ENCODE measurements at places on chromosomes 2 and 18.

GRCh38 chr2:240784629-240785423 is 35.2 kb downstream of the KIF1A start:
- no peaks in the 10 kb centered on the region for H3K4me1 ChIP-seq
- H3K27me3 ChIP-seq: no peaks in the 10 kb centered on the region
- no peaks in the 10 kb centered on the region for H3K36me3 ChIP-seq
- no peak for DNase-seq
- no peak overlapping the region for H3K27ac ChIP-seq

GRCh38 chr2:181573140-181573736 is 83.7 kb downstream of the CERKL start:
- DNase-seq: no peak
- no peak overlapping the region for H3K4me3 ChIP-seq
- H3K27me3 ChIP-seq: peaks cover 6% of the 10 kb centered on the region

GRCh38 chr2:96090196-96090926 is 26.0 kb downstream of the ADRA2B start:
- no peak for DNase-seq
- H3K27me3 ChIP-seq: no peaks in the 10 kb centered on the region
- no peaks in the 10 kb centered on the region for H3K4me1 ChIP-seq
- H3K27ac ChIP-seq: no peak overlapping the region
- no peaks in the 10 kb centered on the region for H3K36me3 ChIP-seq

DNA sequence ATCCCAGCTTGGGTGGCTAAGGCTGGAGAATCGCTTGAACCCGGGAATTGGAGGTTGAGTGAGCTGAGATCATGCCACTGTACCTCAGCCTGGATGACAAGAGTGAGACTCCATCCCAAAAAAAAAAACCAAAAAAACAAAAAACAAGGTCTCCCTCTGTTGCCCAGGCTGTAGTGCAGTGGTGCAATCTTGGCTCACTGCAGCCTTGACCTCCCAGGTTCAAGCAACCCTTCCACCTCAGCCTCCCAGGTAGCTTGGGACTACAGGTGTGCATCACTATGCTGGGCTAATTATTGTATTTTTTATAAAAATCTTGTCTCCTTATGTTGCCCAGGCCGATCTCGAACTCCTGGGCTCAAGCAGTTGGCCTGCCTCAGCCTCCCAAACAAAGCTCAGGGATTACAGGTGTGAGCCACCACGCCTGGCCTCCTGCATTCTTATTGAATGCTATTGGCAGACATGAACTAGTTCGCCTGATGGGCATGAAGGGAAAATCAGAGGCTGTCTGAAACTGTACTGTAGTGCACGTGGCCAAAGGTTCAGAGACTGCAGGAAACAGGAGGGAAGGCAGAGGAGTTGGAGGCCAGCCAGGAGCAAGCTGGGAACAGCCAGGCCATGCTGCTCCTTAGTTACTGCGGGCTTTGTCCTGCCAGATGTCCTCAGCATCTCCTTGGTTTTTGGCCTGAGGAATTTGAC is 16.0 kb upstream of the ASXL2 start:
- no peak overlapping the region for H3K4me3 ChIP-seq
- no peaks in the 10 kb centered on the region for H3K36me3 ChIP-seq
- no peak overlapping the region for H3K27ac ChIP-seq
- no peak for DNase-seq
- no peaks in the 10 kb centered on the region for H3K27me3 ChIP-seq
- H3K4me1 ChIP-seq: no peaks in the 10 kb centered on the region

GRCh38 chr2:24509840-24510239 is 18.8 kb downstream of the NCOA1 start:
- H3K27me3 ChIP-seq: no peaks in the 10 kb centered on the region
- H3K27ac ChIP-seq: no peak overlapping the region
- DNase-seq: no peak

- no peaks in the 10 kb centered on the region for H3K27me3 ChIP-seq
- H3K27ac ChIP-seq: no peak overlapping the region
- H3K4me3 ChIP-seq: no peak overlapping the region
- H3K4me1 ChIP-seq: no peaks in the 10 kb centered on the region
These were observed 2003.8 kb upstream of the PIK3C3 start for GRCh38 chr18:39951142-39951720.
